ENCODE measurements at places on chromosomes 3 and 15.
A peak's percentile ranks its signal among the peaks of the same experiment; 100 is the strongest.

- no peak for DNase-seq
These were observed 384.5 kb upstream of the IL12A start for GRCh38 chr3:159604151-159604581.

GRCh38 chr15:45790325-45790943, 155.6 kb downstream of the SQOR start:
- DNase-seq = peak; percentile 22

GRCh38 chr3:46909535-46910161, 32.1 kb downstream of the PTH1R start:
- peak; percentile 89 for DNase-seq

DNA sequence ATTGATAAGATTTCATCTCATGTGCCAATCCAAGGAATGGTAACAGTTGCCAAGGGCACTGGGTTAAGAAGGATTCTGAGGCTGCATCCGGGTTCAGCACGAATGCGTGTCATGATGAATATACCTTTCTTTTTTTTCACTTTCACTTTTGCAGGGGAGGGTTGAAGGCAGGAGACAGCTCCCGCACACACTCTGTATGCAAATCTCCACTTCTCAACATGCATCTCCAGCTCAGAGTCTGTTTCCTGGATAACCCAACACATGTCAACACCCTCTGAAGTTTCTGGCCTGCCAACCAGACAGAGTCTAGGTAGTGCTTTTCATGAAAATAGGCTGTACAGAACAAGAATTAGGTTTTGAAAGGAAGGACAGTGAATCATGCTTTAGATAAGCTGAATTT, 21.6 kb downstream of the B4GALT4 start:
- DNase-seq = peak; percentile 67

GRCh38 chr3:121974601-121975111, 47.4 kb downstream of the ILDR1 start:
- no peak for DNase-seq

DNA sequence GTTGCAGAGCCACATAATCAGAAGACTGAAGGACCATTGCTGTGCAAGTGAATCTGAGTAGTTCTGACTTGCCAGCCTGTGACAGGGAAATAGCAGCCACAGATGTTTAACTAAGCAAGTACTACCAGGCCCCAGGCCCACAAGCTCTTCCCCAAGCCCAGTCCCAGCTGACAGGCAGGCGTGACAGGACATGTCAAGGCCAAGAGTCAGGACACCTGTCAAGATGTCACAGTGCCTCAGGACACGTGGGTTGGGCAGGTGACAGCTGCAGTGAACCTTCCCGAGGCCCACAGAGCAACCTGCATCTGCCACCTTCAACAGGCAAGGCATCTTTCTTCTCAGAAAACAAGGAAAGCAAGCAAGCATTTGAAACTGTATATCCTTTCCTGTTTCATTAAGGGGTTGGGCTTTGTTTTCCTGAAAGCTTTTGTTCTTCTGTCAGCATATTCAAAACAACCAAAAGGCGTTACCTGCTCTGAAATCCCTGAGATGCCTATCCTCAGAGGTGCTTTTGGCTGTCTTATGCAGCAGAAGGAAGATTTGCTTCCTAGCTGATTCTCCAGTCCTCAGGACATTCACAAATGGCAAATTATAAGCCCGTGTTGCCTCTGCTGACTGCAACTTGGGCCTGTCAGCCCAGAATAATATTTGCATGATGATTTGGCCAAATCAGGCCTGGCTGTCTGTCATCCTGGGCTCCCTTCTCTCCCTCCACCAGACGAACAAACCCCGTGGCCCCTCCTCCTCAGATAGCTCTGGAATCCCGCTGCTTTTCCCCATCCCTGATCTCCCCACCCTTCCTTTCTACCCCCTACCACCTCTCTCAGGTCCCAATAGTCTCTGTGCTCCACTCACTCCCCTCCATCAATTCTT, 171.8 kb upstream of the WNT5A start:
- DNase-seq = no peak

DNA sequence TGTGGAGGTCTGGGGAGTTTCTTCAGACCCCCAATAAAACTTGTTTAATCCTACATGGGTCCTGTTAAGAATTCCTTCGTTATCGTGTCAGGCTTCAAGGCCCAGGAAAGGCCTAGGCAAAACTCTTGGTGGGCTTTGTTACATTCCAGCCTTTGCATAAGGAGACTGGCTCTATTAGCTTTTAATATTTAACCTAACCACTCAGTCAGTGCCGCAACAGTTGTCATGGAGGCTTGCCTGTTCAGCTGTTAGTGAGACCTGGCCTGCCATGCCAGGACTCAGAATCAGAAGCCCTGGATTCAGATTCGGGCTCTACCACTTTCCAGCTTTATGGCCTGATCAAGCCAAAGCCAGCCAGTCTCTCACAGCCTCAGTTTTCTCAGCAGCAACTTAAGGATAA, 19.6 kb downstream of the EIF1B start:
- DNase-seq = no peak

GRCh38 chr15:60057554-60057953, 53.4 kb downstream of the FOXB1 start:
- DNase-seq = no peak

DNA sequence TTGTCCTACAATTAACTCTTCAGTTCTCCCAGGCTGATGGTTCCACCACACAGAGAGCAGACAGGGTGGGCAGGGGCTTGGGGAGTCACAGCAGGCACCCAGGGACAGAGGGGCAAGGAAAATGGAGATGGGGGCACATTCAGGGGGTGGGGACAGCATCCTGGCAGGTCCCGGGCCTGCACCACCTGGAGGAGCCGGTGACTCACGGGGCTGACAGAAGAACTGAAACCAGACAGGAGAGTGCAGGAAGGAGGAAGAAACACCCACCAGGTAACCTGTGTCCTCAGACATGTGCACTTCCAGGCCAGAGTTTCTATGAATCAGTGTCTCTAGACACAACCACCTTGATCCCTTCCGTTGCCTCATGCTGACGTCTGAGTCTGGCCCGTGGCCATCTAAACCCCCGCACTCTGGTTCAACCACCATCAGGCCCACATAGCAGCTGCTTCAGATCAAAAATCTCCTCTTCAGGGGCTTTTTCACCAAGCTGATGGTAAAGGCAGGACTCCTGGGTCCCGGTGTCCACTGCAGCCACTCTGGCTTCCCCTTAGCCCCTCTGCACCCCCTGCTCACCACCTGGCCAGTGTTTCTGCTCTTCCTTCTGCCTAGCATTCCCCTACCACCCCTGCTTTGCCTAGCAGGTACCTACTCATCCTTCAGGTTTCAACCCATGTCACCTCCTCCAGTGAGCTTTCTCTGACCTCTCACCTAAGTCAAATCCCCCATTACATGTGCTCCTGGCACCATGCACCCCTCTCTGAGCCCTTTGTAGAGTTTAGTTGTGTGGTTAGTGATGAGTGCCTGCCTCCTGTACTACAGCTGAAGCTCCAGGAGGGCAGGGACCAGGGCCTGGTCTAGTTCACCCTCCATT, 16.5 kb upstream of the CYP11A1 start:
- DNase-seq = peak; percentile 90

DNA sequence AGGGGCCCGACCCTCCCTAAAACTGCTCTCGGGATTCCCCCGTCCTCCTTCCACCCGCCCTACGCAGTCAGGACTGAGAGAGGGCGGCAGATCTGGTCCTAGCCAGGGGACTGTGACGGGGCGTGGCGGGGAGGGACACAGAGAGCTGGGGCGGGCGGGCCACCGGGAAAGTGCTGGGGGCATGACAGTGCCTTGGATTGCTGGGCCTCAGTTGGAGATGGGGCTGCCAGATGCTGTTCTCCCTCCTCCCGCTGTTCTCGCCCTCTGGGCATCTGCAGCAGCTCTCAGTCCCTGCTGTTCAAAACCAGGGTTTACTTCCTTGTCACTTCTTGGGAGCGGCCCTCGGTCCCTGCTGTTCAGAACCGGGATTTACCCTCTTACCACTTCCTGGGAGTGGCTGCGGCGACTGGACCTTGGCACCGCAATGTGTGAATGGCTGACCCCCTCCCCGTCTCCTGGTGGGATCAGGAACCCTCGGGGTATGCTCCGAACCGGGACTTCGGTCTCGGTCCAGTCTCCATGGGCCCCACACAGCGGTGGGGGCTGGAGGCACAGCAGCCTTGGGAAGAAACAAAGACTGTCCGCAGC, 1.8 kb upstream of the RPP25 start:
- no peak for DNase-seq

DNA sequence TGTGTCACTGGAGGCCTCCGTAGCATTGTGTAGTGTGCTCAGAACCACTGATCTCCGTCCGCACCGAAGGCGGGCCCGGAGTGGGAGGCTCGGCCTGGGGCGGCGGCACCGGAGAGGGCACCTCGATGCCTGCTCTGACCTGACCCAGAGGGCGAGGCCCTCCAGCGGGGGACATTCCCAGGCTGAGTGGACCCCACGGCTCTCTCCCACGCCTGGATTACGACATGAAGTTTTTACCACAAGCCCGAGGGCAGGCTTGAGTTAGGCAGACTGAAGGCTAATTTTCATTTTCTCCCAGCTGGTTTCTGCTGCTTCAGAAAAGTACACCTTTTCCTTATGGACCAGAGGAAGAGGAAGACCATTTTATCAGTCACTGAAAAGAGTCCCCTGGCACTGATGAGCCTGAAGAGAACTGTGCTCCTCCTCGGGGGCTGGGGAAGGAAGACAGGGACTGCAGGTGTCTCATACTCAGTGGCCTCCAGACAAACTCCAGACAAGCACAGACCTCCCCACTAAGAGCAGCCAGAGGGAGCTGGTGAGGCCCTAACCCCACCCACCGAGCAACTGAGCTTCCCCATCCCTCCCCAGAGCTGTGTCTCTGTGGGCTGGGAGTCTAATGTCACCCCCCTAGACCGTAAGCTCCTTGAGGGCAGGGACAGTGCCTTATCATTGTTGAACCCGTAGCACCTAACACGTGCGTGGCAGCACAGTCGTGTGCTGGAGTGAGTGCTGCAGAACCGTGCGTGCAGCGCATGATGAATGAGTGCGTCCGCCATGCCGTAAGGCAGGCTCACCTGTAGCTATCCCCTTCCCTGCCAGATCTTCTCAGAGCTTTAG, 74.5 kb upstream of the BLM start:
- DNase-seq = no peak

DNA sequence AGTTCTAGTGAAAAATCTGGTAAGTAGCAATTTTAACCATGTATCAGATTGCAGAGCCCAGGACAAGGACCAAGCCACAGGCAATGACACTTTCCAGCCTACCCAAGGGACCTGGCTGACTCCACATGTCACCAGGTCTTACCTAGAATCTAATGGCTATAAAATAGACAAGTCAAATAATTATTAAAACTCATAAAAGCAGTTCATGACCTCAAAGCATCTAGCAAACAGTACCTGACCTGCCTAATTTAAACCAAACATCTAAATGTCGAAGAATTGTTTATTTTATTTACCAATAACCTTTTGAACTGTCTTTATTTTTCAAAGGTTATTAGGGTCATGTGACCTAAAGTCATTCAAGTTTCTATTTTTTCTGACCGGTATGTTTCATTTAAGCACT, 35.6 kb upstream of the MKRN3 start:
- DNase-seq = no peak

Data from GM13977 (cell line).